ENCODE measurements at places on chromosomes 4 and X.

DNA sequence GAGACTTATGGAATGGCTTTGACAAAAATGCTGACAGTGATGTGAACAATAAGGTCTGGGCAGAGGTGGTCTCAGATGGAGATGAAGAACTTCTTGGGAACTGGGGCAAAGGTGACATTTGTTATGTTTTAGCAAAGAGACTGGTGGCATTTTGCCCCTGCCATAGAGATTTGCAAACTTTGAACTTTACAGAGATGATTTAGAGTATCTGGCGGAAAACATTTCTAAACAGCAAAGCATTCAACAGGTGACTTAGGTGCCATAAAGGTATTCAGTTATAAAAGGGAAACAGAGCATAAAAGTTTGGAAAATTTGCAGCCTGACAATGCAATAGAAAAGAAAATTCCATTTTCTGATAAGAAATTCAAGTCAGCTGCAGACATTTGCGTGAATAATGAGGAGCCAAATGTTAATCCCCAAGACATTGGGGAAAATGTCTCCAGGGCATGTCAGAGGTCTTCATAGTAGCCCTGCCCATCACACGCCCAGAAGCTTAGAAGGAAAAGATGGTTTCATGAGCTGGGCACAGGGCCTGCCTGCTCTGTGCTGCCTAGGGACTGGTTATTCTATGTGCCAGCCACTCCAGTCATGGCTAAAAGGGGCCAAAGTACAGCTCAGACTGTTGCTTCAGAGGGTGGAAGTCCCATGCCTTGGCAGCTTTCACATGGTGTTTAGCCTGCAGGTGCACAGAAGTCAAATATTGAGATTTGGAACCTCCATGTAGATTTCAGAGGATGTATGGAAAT lies 782.2 kb downstream of the TRAM1L1 start:
- DNase-seq, result no peak

DNA sequence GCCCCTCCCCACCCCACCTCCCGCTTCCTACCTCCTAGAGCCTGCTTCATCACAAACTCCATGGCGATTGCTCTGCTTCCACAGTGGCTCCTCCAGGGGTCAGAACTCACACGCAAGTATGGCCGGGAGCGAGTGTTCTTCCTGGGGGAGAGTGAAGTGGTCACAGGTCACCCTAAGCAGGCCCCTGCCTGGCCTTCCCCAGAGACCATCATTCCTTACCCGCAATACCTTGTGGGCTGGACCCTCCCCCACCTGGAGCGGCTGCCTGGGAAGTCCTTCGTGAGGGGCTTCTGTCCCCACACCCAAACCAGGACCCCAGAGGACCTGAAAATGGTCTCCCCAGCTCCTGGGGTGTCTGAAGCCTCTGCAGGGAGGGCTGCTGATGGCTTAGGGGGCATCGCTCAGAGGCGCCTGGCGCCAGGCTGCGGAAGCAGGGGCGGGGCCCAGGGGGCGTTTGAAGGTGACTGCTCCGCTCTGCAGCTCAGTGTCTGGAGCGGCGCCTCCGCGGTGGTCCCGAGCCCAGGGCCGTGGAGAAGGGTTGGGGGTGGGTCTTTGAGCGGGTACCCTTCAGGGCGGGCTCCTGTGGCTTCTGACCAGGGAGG lies 1.4 kb downstream of the CPLX1 start:
- no peak for DNase-seq

GRCh38 chrX:63657821-63658220 lies 127.2 kb downstream of the ARHGEF9 start:
- DNase-seq, result no peak

- no peak for DNase-seq
Measured at GRCh38 chr4:61619528-61619927, 419.4 kb downstream of the ADGRL3 start.

DNA sequence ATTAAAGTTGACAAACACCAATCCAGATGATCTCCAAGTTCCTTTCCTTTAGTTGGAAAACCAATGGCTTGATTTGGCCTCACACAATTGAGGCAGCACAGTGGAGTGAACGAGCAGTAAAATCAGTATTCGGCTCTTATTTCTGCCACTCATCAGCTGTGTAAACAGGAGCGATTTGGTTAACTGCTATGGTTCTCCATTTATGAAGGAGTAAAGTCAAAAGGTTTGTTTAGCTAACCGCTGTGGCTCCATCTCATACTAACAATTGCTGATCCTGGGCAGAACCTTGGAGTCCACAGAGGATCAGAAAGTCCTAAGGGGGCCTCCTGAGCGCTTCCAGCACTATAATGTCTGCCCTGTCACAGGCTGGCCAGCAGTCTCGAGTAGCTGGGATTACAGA lies 54.5 kb upstream of the EXOC1L start:
- DNase-seq, result no peak

- DNase-seq, result no peak
Measured at GRCh38 chr4:27720010-27720766, 859.5 kb downstream of the STIM2 start.

DNA sequence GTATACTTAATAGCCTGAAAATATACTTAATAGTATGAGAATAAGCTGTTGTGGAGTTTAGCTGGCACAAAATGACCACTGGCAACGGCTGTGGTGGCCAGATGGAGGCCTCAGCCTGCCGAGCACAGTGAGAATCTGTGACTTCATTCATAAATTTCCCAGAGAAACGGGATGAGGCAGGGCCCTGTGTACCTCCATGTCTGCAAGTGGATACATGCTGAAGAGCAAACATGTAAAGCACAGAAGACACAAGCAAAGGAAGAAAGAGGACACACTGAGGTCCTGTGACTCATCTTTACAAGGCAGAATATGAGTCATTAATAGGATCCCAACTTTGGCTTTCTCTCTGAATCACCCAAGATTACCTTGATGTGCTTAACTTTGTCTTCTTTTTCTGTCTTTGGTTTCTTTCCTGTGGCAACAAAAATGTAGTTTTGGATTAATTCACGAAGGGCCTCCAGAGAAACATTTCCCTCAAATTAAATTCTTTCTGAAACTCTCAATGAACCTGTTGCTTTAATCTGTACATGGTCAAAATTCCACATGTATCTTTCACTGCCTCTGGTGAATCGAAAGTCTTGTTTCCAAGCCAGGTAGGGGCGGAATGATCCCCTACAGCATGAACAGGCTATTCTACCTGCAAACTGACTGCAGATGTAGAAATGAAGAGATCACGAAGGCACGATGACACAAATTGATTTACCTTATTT lies 56.4 kb downstream of the IRF2 start:
- no peak for DNase-seq

GRCh38 chr4:14076776-14077175 lies 449.3 kb upstream of the BOD1L1 start:
- no peak for DNase-seq

DNA sequence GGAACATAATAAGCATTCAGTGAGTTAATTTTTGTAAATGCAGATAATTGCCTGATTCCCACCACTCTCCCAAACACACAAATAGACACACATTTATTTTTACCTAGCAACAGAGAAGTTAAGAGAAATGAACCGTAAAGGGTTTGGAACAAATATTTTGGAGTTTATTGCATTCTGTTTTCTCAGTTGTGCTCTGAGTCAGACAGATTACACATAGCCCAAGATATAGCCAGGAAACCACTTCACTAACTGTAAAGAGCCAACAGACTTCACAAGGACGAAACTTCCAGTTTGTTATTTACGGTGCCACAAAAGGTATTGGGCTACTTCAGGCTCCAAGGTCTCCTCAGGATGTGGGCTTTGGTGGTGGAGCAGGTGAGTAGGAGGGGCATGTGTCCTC lies 217.0 kb downstream of the BMPR1B start:
- no peak for DNase-seq

GRCh38 chrX:19156186-19156585 lies 33.9 kb upstream of the ADGRG2 start:
- DNase-seq, result no peak

GRCh38 chr4:110034026-110034393 lies 121.3 kb downstream of the EGF start:
- DNase-seq, result no peak

DNA sequence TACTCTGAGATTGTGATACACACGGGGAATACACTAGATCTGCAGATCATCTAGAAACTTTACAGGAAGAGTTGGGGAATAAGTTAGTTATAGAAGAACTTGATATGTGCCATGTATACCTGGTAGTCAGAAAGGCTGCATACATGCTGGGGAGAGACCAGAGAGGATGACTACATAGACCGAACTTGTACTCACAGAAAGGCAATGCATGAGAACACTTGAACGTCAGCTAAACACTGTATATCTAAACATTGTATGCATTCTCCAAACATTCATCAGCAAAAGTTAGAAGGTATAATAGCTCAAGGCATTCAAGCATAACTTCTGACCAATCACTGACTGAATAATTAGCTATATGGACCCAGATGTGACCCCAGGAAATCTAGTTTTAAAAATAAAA lies 78.0 kb upstream of the PDHA2 start:
- DNase-seq, result no peak

DNA sequence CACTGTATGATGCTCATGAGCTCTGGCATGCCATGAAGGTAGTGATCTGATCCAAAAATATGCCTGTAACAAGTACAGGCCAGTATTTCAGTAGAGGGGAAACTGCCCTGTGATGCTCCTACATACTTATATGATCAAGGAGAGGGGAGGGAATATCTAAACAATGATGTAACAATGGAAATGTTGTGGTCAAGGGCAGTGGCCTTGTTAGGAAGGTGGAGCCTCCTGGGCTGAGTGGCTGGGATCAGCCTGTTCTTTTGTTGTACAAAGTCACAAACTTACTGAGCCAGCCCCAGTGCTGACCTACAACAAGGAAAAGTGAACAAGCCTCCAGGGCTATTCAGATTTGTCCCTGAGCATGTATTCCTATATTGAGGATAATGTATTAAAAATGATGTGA lies 70.3 kb downstream of the ANXA10 start:
- DNase-seq, result no peak

DNA sequence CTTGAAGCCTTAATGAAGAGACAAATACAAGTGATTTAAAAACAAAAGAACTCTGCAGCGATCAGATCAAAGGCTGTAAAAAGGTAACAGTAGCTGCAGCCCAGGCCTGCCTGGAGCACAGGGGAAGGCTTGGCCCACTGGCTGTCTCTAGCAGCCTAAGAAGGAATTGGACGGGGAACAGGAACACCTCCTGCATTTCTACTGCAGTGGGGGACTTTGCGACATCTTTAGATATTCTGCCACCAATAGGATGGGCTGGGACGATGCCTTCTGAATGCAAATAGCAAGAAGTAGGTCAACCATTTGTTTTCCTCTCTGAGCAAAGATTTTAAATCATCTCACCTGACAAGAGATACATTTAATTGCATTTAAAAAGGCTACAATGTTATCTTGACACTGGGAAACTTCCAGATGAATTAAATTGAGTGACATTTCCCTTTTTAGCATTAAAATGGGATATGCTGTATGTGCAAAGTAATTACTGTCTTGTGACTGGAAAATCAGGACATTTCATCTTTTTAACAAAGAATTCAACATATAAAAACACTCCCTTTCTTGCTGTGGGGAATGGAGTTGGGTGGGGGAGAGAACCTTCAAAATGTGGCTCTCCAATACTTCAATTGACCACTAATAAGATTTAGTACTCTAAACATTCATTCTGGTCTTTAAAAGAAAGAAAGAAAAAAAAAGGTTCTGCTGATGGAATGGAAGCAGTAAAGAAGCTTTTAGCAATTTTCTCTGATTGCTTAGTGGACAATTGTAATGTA lies 70.0 kb downstream of the NYX start:
- no peak for DNase-seq

DNA sequence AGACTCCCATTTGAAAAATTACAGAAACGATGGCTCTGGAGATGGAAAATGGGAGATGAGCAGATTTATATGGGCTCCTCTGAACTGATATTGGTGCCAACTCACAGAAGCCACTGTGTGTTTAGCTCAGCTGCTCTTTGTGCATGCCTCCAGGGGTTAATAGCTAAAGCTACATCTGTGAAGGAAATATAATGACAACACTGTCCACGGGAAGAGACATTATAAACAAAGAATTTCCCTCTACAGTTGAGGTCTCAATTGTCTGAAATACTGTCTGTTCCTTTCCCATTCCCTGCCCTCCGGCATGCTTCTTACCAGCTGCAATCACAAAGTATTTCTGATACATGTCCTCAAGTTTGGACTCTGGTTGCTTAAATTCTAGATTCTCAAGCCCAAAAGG lies 40.4 kb downstream of the PPA2 start:
- DNase-seq, result no peak

- DNase-seq, result no peak
Measured at GRCh38 chr4:105966051-105966450, 70.8 kb downstream of the NPNT start.

DNA sequence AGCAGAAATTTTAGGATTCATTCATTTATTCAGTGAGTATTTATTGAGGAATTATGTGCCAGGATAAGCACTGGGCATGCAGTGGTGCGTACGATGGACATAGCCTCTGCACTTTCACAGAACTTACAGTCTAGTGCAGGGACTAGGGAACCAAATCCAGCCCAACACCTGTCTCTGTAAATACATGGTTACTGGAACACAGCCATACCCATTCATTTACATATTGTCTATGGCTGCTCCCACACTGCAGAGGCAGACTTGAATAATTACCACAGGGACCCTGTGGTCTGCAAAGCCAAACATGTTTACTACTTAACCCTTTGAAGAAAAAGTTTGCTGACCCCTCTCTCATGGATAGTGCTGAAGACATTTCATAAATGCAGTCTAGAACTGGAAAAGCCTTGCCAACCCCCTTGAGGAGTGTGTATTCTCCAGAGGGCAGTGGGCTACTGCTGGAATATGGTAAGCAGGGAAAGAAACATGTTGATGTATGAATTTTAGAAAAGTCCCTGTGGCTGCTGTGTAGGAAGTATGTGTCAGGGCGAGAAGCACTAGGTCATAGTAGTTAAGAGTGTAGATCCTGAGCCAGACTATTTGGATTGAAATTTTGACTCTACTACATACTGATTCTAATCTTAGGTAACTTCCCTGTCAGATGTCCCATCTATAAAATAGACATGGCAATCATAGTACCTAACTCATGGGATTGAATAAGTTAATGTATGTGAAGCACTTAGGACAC lies 75.5 kb downstream of the GALNT7 start:
- DNase-seq, result no peak

DNA sequence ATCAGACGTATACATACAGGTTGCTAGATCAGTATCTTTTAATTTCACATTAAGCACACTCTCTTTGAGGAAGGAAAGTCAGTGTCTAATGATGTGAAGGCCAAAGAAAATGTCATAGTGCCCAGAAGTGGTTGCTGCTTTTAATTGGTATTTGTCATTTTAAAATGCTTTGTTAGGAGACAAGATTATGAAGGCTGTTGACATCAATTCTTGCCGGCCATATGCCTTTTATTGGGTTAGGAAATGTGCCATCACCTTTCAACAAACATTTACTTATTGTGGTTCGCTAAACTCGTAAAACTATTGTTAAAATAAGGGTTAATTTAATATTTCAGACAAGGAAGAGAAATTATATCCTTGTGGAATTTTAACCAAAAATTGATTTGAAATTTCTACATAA lies 32.2 kb downstream of the NFKB1 start:
- DNase-seq, result no peak

DNA sequence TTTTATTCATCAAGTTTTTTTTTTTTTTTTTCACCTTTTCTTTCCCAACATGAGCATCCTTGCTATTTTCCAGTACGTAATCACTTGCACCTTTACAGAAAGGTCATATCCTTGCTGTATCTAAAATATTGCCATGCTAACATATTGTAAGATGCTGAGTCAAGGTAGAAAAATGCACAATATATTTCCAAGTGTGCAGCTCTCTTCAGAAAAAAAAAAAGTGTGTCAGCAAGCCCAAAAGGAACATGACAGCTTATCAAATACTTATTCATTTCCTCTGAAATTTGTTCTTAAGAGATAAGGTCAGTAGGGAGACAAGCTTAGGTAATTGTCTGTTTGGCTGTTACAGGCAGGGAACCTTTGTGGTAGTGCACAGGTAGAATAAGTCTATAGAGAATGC lies 27.0 kb downstream of the SH2D1A start:
- DNase-seq, result no peak

- no peak for DNase-seq
Measured at GRCh38 chrX:8179656-8180055, 8.6 kb upstream of the VCX2 start.

All from stimulated activated CD4-positive, alpha-beta T cell treated with anti-CD3 and anti-CD28 coated beads, Interleukin-4, amount 100 ng/mL, for 48 hours (primary cell).